ENCODE measurements at places on chromosomes 12 and 14. TPM values are rescaled to one million over a fixed set of nuclear protein-coding genes. Genes with fewer than 3 reads are reported as not detected.

DNA sequence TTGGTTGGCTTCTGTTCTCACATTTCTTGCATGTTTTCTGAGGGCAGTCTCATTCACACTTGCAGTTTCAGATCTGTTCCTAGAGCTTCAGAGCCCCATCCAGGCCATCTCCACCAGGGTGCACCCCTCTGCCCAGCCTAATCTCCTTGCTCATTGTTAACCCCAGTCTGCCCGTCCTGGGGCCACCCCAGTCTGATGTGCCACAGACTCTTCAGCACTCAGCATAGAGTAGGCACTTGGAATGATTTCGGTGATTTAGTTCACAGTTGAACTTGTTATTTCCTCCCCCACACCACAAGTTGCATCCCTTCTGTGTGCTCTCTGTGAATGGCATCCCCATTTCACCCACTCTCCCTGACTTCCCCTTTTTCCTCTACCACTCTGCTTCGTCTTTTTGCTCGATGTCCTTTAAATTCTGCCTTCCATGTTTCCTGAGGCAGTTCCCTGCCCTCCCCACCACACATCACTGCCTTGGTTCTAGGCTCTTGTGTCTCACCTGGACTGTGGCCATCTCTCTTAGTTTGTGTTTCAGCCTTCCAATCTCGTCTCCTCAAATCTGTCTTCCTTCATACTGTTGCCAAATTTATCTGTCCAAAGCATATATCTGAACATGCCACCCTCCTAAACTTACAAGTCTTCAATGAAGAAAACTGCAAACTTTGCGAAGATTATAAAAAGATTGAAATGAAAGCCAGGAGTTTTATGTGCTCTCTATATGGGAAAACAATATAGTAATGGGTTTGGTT, 41.5 kb downstream of the ANO6 start:
- no peak for DNase-seq

- no peak for DNase-seq
Measured at GRCh38 chr14:54639611-54640010, 72.7 kb downstream of the SAMD4A start.

DNA sequence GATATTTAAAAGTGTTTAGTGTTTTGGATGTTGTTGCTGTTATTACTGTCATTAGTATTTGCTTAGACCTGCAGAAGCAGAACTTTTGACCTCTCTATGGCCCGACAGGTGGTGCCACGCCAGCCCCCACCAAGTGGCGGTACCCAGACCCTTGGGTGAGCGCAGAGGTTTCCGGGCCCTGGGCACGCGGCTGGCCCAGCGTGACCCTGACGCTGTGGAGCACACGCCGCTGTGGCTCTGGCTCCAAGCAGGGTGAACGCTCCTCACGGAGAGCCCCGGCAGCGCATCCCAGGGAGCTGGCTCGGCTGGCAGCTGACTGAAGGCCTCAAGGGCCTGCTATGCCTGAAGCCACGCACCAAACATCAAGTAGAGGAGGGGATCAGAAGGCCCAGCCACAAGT, 22.6 kb downstream of the SLC25A47 start:
- DNase-seq: no peak

- no peak for DNase-seq
Measured at GRCh38 chr12:122111089-122111641, 32.6 kb downstream of the MLXIP start.

GRCh38 chr14:92770484-92770883, 22.1 kb upstream of the LGMN start:
- no peak for DNase-seq

GRCh38 chr12:107857191-107857590, 82.7 kb downstream of the ASCL4 start:
- no peak for DNase-seq

DNA sequence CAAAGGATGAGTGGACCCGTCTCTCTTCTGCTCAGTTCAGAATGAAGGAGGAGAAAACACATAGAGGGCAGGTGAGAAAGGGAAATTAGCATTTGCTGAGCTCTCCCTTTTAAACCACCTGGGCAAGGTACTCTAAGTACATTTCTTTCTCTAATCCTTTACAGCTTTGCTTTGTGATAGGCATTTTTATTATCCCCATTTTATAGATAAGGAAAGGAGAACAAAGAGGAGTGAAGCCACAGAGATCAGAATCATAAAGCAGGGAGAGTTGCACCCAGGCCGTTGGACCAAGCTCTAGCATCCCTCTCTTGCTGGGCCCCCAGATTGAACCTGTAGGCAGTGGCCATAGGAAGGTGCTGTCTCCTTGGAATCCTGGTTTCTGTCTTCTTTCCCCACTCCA, 47.0 kb downstream of the VCPKMT start:
- no peak for DNase-seq

DNA sequence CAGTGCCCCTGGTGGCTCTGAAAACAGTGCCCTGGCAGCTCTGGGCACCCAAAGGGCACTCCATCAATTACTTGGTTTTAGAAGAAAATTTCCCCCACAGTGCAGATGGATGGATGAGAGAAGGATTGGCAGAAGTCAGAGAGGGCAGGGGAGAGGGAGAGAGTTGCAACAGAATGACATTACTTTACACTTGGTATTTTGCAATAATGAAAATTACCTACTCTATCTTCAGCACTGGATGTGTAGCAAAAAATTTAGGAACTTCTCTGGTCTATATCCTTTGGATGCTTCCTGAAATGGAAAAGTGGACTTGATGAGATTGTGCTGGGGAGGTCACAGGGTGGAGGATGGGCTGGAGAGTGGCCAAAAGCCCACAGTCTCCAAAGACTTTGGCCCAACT, 193.2 kb downstream of the CHST11 start:
- DNase-seq: no peak

GRCh38 chr12:72234886-72235285, 37.3 kb upstream of the TRHDE start:
- DNase-seq: no peak

DNA sequence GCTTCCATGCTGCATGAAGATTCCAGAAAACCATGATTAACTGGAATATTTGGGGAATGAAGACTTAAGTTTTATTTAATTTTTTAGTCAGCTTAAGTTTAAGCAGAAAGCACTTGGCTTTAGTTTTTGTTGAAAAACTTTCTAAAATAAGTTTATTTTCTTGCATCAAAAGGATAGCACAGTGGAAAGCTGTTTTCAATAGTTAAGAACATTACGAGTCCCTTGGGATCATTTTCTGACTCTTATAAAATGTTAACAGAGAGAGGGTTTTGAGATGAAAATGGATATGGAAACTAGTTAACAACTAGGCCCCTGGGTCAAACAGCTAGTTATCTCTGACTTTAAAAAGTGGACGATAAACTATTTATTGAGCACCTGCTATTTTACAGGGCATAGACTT, 181.9 kb upstream of the SLC38A2 start:
- no peak for DNase-seq

DNA sequence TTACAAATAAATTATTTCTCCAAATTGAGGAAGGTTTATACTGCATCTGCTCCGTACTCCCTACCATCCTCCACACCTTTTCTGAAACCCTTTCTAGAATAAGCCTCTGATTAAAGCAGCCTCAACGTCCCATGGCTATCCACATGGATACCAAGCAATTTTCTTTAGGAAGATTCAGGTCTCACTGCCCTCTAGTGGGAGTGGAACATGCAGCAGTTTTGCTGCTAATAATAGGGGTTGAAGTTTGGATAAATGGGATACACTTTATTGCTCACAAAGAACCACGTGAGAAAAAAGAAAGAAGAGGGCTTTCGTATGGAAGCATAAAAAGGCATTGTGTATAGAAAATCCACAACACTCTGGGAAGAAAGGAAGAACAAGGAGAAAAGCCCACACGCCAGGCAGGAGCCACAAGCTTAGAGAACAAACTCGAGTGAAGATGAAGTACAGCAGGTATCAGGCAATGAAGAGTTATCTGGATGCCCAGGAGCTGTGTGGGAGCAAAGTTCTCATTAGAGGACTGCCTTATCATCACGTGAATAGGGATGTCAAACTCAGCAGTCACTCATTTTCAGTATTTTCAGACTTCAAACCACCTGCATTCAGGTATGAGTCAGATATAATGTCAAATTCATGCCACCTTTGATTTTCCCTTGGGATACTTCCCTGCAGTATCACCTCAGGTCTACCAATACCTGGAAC, 45.8 kb downstream of the CCER1 start:
- DNase-seq: no peak

- DNase-seq: no peak
Measured at GRCh38 chr12:90062799-90063198, 354.2 kb upstream of the ATP2B1 start.

CLEC4A gene
- 2.7 TPM for total RNA-seq

FOXA1 gene
- total RNA-seq: not detected

Measured in T-helper 17 cell (primary cell).